Right kidney (tissue), 9 donors: ENCODE measurements at places on chromosomes 16 and 17.

DNA sequence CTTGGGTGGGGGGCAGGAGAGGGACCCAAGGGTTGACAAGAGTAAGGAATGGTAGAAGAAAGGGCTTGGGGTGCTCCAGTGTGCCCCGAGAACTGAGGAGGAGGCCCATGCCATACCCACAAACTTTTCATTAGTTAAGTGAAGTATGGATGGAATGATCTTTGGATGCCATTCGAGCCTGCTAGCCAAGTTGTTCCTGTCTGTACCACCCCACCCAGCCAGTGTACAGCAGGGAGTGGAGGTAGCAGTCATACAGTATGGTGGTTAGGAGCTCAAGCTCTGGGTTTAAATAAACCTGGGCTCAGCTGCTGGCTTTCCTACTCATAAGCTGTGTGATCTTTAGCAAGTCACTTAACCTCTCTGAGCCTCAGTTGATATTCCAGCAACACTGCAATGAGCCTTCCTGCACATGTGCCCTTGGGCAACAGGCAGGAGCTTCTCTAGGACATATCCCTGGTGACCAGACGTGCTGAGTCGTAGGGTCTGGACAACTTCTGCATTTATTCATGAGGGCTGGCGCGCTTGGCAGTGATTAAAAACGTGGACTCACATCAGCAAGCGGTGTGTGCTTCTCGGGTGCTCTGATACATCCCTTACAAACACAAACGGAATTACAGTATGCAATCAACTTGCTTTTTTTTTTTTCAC lies 22.9 kb downstream of the ITPRIPL2 start:
- DNase-seq = no peak

- DNase-seq = peak; percentile 51
Observed at GRCh38 chr17:55576996-55577586, 65.8 kb upstream of the SMIM36 start.

- DNase-seq = no peak
Observed at GRCh38 chr16:88338111-88338510, 44.6 kb upstream of the ZNF469 start.

DNA sequence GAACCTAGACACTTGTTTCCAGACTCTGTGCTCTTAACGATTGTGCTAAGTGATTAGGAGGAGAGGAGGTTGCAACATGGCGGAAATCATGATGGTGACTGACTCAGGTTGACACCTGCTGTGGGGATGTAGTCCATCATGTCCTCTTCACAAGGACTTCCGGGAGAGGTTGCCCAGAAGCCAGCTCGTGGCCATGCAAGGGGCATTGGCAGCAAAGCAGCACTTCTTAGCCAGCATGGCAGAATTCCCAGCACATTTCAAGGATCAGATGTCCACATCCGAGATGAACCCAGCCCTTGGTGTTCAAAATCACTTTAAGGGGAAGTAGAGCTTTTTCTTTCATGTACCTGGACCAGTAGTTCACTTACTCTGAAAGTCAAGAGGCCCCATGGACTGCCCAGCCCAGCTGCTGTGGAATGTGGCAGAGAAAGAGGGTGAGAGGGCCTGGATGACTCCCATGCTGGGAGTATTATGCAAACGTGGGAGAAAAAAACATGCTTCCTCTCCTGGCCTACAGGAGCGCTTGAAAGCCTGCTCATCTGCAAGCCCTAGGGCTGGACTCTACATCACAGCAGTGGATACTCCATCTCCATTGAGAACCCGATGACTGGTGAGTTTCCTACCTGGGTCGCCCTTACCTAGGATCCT lies 65.5 kb downstream of the IRX6 start:
- no peak for DNase-seq
